Urothelium cell line (cell line): ENCODE measurements at places on chromosomes 3 and 15.
A peak's percentile ranks its signal among the peaks of the same experiment; 100 is the strongest.

- no peak for DNase-seq
These were observed 6.3 kb downstream of the THBS1 start for GRCh38 chr15:39587096-39587721.

- no peak for DNase-seq
These were observed 16.1 kb upstream of the CSPG5 start for GRCh38 chr3:47594792-47595191.

- no peak for DNase-seq
These were observed 83.2 kb downstream of the GADL1 start for GRCh38 chr3:30811151-30811795.

GRCh38 chr3:62872318-62872717 lies 2.9 kb downstream of the CADPS start:
- no peak for DNase-seq

GRCh38 chr3:119872773-119873172 lies 90.9 kb downstream of the NR1I2 start:
- DNase-seq: no peak

GRCh38 chr3:190701096-190701532 lies 161.4 kb downstream of the GMNC start:
- peak; percentile 44 for DNase-seq
